ENCODE measurements at places on chromosomes 6 and 20. TPM values are rescaled to one million over a fixed set of nuclear protein-coding genes. Genes with fewer than 3 reads are reported as not detected.

Gene SPTLC3
- 0.23 TPM for total RNA-seq

Gene SOBP
- total RNA-seq = 6.1 TPM

Gene VWA7
- 0.25 TPM for total RNA-seq

Gene CYP39A1
- total RNA-seq = not detected
